Activated CD4-positive, CD25-positive, alpha-beta regulatory T cell treated with anti-CD3 and anti-CD28 coated beads, Interleukin-2, amount 50 U/mL, for 72 hours (primary cell): ENCODE measurements at places on chromosomes 2 and 18.
A peak's percentile ranks its signal among the peaks of the same experiment; 100 is the strongest.

GRCh38 chr18:3383381-3383915 lies 66.5 kb upstream of the TGIF1 start:
- DNase-seq = no peak

GRCh38 chr2:207150284-207150683 lies 15.5 kb downstream of the KLF7 start:
- no peak for DNase-seq

GRCh38 chr2:112155331-112156151 lies 17.4 kb downstream of the FBLN7 start:
- peak; percentile 55 for DNase-seq

GRCh38 chr2:208360259-208361076 lies 46.1 kb upstream of the PTH2R start:
- no peak for DNase-seq

GRCh38 chr2:20758997-20759396 lies 63.9 kb downstream of the LDAH start:
- DNase-seq = no peak

- no peak for DNase-seq
Observed at GRCh38 chr18:48766026-48766425, 184.7 kb downstream of the SMAD7 start.

GRCh38 chr2:96505231-96505889 lies at the start of gene NEURL3:
TSS of gene NEURL3 (minus strand) at chr2:96505357. CDS start at chr2:96505286, 71 bp downstream.
- no peak for DNase-seq

- no peak for DNase-seq
Observed at GRCh38 chr2:178394859-178395258, 56.1 kb downstream of the PRKRA start.

GRCh38 chr2:132670496-132671150 lies 618 bp upstream of the LYPD1 start:
- no peak for DNase-seq

DNA sequence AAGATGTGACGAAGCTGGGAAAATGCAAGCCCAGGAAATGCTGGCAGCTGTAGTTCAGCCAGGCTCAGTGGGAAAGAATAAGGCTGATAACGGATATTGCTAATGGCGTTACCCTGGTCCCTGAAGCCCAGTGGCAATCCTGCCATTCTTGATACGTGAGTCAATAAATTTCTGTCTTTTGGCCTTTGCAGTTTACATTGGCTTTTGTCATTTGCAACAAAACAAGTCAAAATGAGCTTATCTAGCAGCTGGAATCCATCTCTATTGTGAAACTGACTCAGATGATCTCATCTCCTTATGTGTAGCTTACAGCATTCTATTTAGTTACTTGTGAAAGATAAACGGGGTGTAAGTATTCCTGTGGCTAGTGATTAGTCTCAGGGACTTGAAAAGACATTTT lies 43.8 kb downstream of the ARL6IP6 start:
- no peak for DNase-seq

GRCh38 chr2:67797801-67798540 lies 264.8 kb downstream of the C1D start:
- no peak for DNase-seq

- no peak for DNase-seq
Observed at GRCh38 chr2:137179542-137179941, 414.2 kb downstream of the THSD7B start.

DNA sequence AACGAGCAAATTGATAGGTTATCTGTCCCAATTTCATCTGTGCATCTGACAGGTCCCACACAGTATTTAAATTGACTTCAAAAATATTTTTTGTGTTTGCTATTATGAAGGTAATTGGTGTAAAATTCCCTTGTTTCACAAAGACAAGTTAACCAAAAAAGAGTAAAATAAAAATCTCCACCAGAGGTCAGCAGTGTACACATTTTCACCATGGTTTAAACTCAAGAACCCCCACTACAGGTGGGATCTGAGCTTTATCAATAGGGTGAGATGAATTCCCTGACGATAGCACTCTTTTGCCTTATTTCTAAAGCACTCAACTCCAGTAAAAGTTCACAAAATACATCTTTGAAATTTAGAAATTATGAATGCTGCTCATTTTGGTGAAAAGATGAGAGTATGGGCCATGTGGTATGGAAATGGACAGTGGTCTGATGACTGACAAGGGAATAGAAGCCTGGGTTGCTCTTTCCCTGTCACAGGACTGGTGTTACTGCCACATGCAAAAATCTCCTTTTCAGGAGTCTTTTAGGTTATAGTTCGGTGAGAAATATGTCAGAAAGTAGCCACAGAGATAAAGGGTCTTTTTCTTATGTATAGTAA lies 68.0 kb downstream of the SERPINB8 start:
- no peak for DNase-seq

GRCh38 chr18:10544093-10544748 lies 18.4 kb downstream of the NAPG start:
- DNase-seq = no peak

- no peak for DNase-seq
Observed at GRCh38 chr2:182541268-182541667, 114.4 kb upstream of the PDE1A start.

- DNase-seq = no peak
Observed at GRCh38 chr2:105847056-105847455, 102.3 kb downstream of the NCK2 start.

DNA sequence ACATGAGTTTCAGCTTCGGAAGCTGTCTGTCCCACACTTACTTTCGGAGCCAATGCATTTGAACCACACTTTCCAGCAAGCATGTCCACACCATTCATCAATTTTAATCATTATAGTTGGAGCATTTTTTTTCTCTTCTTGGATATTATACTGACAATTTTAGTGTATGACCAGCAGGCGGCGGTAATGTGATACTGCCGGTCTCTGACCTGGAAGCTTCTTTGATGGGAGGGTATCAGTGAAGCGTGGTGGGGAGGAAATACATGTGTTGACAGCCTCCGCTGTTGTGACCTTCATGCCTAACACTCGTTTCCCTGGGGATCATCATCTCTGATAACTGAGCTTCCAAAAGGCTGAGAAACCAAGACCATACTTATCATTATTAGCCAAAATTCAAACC lies 231.7 kb downstream of the GBX2 start:
- DNase-seq = no peak

GRCh38 chr2:776487-776886 lies 99.3 kb upstream of the TMEM18 start:
- no peak for DNase-seq

DNA sequence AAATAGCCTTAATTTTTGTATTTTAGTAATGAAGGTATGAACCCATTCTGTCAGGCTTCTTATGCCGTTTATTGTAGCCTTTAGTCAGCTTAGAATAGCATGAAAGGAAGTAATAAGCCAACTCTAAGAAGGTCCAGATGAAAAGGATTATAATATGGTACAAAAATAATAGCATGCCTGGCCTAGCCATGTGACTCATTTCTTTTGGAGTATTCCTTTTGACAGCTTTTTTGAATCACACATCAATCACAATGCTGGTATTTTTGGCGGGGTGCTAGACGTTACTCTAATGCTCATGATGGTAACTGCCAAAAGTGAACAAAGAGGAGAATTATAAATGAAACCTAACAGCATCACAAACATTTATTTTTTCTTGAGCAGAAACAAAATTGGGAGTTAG lies 19.9 kb downstream of the FMNL2 start:
- no peak for DNase-seq

DNA sequence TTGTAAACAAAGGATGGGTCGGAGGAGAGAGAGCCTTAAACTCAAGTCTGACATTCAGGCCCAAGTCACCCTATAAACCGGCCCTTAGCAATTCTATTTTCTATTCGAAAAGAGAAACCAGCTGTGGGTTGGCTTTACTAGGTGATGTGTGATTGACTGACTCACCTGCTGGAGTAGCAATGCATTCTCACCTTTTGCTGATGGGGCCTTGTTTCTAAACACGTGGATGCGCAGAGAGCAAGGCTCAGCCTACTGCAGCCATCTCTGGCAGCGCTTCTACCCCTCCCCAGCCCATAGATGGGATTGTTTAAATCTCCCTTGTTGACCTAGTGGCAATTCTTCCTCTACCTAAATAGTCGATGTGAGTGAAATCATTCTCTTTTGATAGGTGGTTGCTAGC lies 138.5 kb downstream of the MEIS1 start:
- no peak for DNase-seq

DNA sequence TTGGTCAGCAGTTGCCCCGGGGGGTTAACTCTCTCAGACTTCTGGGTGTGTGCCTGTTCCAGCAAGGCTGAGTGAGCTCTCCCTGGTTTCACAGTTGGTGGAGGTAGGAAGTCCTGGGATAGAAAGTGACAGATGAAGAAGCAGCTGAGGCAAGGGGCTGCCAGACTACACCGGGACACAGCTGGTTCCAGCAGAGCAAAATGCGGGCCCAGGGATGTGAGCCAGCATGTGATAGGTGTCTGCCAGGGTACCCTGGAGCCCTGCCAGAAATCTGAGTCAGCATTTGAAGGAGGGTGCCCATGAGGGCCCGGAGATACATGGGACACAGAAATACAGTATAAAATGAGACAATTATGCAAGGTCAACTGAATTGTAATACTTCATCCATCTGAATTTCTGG lies 79.3 kb upstream of the LGALSL start:
- no peak for DNase-seq

GRCh38 chr18:49017813-49018553 lies 67.2 kb upstream of the SMAD7 start:
- peak; percentile 22 for DNase-seq

DNA sequence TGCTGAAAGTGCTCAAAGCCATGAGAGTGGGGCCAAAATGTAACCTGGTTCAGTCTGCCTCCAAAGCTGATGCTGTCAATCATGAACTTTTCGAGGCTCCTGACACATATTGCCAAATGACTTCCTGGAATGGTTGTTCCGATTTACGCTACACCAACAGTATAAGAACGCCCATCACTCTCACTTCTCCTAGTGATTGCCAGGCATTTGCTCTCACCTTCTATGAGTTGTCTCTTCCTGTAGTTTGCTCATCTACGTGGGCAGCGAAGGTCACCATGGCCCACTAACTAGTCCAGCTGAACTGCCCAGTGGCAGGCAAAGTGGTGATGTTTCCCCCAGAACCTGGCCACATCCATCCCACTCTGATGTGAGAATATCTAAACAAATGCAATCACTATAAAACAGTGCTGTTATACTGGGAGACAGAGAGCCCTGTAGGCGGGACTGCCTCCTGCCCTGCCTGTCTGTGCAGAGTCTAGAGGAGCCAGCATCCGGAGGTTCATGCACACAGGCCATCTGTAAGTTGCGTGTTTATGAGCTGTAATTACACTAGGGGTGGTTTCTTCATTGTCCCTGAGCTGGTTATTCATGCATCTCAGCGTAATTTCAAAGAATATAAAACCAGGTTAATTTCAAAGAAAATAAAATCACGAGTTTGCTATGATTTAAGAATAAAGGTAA lies 8.8 kb upstream of the CABLES1 start:
- no peak for DNase-seq

DNA sequence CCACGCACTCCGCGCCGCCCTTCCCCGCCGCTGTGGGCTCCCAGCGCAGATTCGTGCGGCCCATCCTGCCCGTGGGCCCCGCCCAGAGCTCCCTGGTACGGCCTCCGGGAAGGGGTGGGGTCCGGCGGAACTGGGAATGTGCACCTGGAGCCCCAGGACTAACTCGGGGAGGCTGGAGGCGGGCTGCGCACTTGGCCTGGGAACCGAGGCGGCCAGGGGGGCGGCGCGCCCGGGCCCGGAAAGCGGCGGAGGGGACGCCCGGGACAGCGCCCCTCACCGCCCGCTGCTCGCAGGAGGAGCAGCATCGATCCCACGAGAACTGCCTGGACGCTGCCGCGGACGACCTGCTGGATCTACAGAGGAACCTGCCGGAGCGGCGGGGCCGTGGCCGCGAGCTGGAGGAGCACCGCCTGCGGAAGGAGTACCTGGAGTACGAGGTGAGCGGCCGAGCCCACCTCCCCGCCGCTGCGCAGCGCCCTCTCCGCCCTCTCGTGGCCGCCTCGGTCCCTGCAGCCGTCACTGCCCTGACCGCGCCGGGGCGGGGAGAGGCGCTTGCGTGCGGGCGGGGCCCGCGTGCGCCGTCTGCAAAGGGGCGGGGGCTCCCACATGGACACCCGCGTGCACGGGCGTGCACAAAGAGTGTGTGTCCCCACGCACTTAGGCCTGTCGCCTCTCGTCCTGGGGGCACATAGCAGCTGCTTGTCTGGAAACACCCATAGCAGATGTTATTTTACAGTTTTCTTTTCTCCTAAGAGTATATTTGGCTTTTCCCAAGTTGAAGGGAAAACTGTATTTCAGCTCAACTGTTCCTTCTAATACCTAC lies 25.2 kb downstream of the PSD4 start:
- peak; percentile 79 for DNase-seq

GRCh38 chr2:206388698-206389097 lies 54.6 kb upstream of the ADAM23 start:
- DNase-seq = no peak

- DNase-seq = no peak
Observed at GRCh38 chr2:136134126-136134525, 16.2 kb upstream of the CXCR4 start.

DNA sequence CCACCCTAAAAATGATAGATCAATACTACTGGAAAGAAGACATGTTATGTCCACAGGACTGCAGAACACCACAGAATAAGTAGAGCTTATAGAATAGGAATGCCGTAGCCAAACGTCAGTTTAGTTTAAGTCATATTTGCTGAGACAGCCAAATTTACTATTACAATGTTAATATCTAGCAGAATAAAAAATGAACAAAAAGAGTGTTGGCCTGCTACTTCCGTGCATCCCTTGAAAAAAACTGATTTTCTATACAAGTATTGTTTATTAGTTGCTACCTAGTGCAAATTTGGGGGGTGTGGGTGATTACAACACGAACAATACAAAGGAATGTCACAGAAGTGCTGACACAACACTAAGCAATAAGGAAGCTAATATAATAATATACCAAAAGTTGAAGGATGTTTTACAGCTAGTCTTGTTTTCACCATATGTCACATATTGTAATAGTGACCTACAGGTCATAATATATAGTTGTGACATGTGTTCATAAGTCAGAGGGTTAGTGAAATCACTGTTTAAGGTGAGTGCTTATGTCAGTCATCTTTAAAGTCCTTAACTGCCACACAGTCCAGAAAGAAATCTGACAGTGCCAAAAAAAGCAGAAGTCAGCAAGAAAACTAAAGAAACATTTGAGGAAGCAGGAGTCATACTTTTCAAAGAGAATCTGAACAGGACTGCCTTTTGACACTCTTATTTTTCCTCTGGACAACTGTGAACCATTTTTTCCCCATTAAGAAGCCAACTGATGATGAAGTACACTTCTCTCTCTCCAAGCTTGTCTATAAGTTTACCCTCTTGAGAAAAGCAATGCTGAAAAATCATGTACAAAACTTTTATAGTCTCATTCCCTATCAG lies 376.4 kb downstream of the ZEB2 start:
- DNase-seq = no peak

DNA sequence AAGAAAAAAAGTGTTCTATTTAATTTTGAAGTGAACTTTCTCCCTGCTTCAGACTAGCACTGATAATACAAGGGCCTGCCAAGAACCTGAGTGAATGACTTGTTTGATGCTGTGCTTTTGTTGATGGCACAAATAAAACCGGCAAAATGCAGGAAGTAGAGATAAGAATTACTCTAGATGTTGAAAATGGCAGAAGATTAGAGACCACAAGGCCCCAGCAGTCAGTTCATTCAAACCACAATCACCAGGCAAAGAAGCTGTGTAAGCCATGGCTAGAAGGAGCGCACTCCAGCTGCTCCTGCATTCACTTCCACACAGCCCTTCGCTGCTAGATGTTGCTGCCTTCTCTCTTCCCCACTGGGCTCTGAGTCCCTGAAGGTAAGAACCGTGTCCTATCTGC lies 297.1 kb downstream of the AGPS start:
- DNase-seq = no peak
